ENCODE measurements at places on chromosomes 12 and 14. TPM values are rescaled to one million over a fixed set of nuclear protein-coding genes. Genes with fewer than 3 reads are reported as not detected.
A peak's percentile ranks its signal among the peaks of the same experiment; 100 is the strongest.

RNF212B gene
- not detected for total RNA-seq

EMP1 gene
- 150 TPM for total RNA-seq

PRPF40B gene
- total RNA-seq: 20.8 TPM

DNA sequence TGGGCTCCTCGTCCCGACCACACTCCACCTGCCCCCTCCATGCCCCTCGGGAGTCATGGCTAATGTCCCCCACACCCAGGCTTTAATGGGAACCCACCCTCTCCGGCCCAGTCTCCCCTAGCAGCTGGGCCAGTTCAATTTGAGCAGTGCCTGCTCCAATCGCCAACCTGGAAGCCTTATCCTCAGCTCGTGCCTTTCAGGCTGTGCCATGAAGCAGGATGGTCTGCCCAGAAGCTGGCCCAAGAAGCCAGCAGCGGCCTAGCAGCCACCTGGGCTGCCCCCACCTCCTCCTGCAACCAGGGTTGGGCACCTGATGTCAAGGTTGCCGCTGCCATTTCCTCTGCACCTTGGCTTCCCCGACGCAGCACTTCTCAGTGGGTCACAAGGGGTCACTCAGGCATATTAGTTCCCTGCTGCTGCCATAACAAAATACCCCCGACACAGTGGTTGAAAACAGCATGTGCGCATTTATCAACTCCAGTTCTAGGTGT lies 2.3 kb upstream of the CLBA1 start:
- H3K27me3 ChIP-seq: peaks cover 9% of the 10 kb centered on the region
- no peak overlapping the region for H3K4me3 ChIP-seq
- peaks cover 13% of the 10 kb centered on the region for H3K4me1 ChIP-seq
- no peaks in the 10 kb centered on the region for H3K36me3 ChIP-seq
- no peak overlapping the region for H3K27ac ChIP-seq

CLIP1 gene
- total RNA-seq: 93.7 TPM

KRT77 gene
- total RNA-seq: not detected

DNA sequence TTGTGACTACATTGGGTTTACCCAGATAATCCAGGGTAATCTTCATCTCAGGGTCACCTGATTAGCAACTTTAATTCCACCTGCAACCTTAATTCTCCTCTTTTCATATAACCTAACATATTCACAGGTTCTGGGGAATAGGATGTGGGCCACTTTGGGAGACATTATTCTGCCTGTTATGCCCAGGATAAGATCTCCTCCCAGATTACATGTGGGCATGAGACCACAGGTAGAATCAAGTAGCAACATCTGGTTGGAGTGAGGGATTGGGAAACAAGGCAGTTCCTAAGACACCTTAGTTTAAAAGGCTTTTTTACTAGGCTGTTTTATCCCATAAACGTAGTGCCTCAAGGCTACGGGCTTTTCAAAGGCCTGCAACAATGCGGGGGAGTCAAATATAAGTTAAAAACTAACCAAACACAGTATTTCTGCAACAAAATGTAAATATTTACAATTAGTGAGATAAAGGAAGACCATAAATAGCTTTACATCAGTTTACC lies 181.5 kb downstream of the FOXA1 start:
- no peak overlapping the region for H3K4me3 ChIP-seq
- H3K36me3 ChIP-seq: no peaks in the 10 kb centered on the region
- no peak overlapping the region for H3K27ac ChIP-seq
- no peaks in the 10 kb centered on the region for H3K4me1 ChIP-seq
- no peaks in the 10 kb centered on the region for H3K27me3 ChIP-seq
- no peak for DNase-seq

CRACR2A gene
- 6.0 TPM for total RNA-seq

DNA sequence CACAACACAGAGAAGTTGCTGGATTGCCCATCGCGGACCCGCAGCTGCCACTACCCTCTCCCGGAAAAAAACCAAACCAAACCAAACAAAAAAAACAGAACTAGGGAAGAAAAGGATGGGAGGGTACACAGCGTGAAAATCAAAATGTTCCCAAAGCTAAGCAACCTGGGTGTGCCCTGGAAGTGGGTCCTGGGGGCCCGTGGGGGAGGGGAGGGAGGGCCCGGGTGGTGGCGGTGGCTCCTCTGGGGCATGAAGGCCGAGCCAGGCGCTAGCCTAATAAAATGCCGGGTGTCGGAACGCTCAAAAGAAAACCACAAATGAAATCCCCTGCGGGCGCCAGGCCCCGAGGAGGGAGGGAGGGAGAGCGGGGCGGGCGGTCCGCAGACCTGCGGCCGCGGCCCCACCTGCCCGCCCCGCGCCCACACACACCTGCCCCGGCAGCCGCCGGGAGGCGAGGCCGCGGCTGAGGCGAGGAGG lies 787 bp downstream of the HECTD4 start:
- peak overlapping the region; percentile 95 for H3K4me3 ChIP-seq
- peaks cover 23% of the 10 kb centered on the region for H3K4me1 ChIP-seq
- peak; percentile 12 for DNase-seq
- H3K27ac ChIP-seq: peak overlapping the region; percentile 91
- H3K27me3 ChIP-seq: no peaks in the 10 kb centered on the region
- no peaks in the 10 kb centered on the region for H3K36me3 ChIP-seq

DNA sequence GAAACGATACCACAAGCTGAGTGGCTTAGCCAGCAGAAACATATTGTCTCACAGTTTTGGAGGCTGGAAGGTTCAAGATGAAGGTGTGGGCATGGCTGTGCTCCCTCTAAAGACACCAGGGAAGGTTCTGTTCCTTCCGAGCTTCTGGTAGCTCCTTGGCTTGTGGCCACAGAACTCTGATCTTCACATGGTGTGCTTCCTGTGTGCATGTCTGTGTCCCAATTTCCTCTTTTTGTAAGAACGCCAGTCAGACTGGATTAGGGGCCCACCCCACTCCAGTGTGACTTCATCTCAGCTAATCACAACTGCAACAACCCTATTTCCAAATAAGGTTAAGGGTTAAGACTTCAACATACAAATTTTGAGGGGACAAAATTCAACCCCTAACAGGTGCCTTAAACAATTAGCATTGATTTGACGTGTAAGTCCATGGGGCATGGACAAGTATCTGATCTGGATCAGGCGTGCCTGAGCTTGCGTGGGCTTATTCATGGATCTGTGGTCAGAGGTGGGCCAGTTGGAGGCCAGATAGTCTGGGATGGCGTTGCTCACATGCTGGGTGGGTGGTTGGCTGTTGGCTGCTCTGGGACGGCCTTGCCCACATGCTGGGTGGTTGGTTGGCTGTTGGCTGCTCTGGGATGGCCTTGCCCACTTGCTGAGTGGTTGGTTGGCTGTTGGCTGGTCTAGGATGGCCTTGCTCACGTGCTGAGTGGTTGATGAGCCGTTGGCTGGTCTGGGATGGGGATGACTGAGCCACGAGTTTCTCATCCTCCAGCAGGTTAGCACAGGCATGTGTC lies 88.5 kb downstream of the LGMN start:
- H3K27ac ChIP-seq: peak overlapping the region; percentile 48
- H3K27me3 ChIP-seq: no peaks in the 10 kb centered on the region
- no peaks in the 10 kb centered on the region for H3K4me1 ChIP-seq

DNA sequence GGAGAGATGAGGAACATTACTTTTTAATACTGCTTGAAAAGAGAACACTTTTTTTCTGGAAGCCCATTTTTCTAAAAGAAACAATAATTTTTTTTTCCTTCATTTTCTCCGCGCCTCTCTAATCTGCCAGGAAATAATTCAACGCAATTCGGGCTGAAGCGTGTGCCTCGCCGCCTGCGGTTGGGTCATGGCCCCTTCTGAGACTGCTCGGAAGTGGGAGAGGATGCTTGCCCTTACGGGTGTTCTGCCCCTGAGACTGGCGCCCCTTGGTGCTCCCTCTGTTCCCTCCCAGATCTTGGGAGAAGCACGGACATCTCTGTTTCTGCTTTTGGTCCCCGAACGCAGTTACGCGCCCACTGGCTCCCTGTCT lies 332 bp upstream of the TBC1D30 start:
- H3K4me1 ChIP-seq: peaks cover 24% of the 10 kb centered on the region
- no peak for DNase-seq
- no peak overlapping the region for H3K27ac ChIP-seq
- peaks cover 52% of the 10 kb centered on the region for H3K27me3 ChIP-seq

- peaks cover 28% of the 10 kb centered on the region for H3K36me3 ChIP-seq
- H3K27ac ChIP-seq: no peak overlapping the region
- H3K27me3 ChIP-seq: no peaks in the 10 kb centered on the region
- no peaks in the 10 kb centered on the region for H3K4me1 ChIP-seq
Observed at GRCh38 chr14:21199611-21200560, 44.0 kb upstream of the OR5AU1 start.

GRCh38 chr14:92675976-92676375 lies 72.5 kb downstream of the LGMN start:
- H3K27ac ChIP-seq: no peak overlapping the region
- H3K4me3 ChIP-seq: no peak overlapping the region
- no peak for DNase-seq
- peaks cover 30% of the 10 kb centered on the region for H3K36me3 ChIP-seq
- H3K27me3 ChIP-seq: no peaks in the 10 kb centered on the region

GRCh38 chr12:122884860-122885259 lies 11.1 kb downstream of the VPS37B start:
- peaks cover 92% of the 10 kb centered on the region for H3K4me1 ChIP-seq
- no peaks in the 10 kb centered on the region for H3K36me3 ChIP-seq
- H3K4me3 ChIP-seq: no peak overlapping the region

- H3K36me3 ChIP-seq: no peaks in the 10 kb centered on the region
- H3K27me3 ChIP-seq: no peaks in the 10 kb centered on the region
- DNase-seq: no peak
- no peak overlapping the region for H3K4me3 ChIP-seq
- H3K4me1 ChIP-seq: no peaks in the 10 kb centered on the region
Observed at GRCh38 chr12:70638639-70639360, 1.6 kb upstream of the PTPRB start.

All from heart right ventricle (tissue), 16 donors.